ENCODE measurements at places on chromosomes 16 and 17. TPM values are rescaled to one million over a fixed set of nuclear protein-coding genes. Genes with fewer than 3 reads are reported as not detected.
A peak's percentile ranks its signal among the peaks of the same experiment; 100 is the strongest.

DNA sequence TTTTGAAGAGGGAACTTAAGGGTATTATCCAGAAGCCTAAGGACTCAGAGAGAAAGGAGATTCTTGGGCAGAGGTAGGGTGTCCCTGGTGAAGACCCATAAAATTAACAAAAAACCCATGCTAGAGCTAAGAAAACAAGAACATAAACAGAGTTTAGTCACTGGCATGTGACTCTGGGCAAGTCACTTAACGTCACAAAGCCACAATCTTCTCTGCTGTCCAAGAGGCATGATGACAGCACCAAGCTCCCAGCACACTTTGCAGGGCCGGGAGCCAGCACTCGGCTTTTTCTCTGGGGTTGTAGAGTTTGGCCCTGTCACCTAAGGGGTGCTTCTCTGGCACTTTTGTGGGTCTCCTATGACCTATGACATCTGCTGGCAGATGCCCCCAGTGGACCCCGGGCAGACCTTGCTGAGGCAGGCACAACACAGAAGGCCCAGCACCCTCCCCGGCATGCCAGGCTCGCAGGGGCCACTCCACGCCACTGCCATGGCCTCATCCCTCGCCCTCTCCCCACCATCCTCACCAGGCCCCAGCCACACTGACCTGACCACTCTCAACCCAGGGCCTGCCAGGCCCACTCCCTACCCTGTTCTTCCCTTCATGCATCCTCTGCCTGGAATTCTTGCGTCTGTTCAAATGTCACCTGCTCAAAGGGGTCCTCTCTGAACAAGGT lies 69.8 kb downstream of the DYNLRB2 start:
- DNase-seq: no peak

GRCh38 chr17:37770631-37771518 lies 26.0 kb upstream of the HNF1B start:
- peak; percentile 77 for DNase-seq

GRCh38 chr17:55664287-55664686 lies 58.4 kb downstream of the TMEM100 start:
- no peak for DNase-seq

The ESRP2 gene
- total RNA-seq: 13.9 TPM

The TOP2A gene
- 2.1 TPM for total RNA-seq

The MLKL gene
- 11.8 TPM for total RNA-seq

GRCh38 chr17:81022344-81022676 lies 12.6 kb upstream of the BAIAP2 start:
- DNase-seq: no peak

DNA sequence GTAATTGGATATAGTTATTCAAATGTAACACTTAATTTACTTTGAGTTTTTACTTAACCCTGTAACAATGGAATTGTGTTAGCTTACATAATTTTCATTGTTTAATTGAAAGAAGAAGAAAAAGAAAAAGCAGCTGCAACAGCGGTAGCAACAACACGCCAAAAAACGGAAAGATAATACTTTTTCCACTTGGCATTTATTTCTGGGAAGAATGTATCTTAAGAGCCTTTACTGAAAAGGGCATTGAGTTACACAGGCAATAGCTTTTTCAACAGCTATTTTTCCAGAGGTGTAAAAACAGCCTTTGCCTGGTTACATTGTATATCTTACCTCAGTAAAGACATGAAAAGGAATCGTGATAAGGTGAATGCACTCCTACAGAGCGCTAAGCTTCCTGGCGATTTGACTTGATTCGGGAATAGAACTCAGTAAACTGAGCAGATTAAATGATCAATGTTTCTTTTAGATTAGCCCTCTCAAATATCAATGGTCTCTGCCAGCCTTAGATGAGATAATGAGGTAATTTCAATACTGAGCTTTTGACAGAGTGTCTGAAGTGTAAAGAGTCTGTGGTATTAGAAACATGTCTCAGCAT lies 311.3 kb downstream of the CDH13 start:
- DNase-seq: no peak

GRCh38 chr17:73639322-73639721 lies 4.9 kb downstream of the SDK2 start:
- DNase-seq: no peak

The NECAB2 gene
- not detected for total RNA-seq

The KRT23 gene
- 1.2 TPM for total RNA-seq

The SLC12A3 gene
- 2.4 TPM for total RNA-seq

The SOX15 gene
- total RNA-seq: 2.4 TPM

GRCh38 chr16:10333321-10334032 lies 52.4 kb upstream of the ATF7IP2 start:
- DNase-seq: no peak

- DNase-seq: no peak
Measured at GRCh38 chr17:44361292-44362260, 2.1 kb downstream of the FAM171A2 start.

The SLC52A1 gene
- 0.55 TPM for total RNA-seq
